Lower leg skin (tissue), 4 donors: ENCODE measurements at places on chromosomes 2 and 18.

DNA sequence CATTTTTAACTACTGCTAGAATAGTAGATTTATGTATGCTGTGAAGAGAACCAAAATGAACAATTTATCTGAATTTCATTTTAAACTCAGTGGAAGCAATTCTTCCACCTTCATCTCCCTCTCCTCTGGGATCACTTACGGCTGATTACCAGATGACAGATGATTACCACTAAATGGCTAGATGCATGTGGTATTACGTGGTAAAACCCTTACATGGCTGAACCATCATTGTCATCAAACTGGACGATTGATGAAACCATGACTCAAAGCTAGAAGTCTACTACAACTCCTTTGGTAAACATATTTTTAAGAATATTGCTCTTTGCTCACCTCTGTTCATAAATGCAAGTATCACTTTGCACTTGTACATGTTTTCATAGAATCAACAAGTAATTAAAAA, 48.5 kb upstream of the DOCK10 start:
- DNase-seq: no peak

DNA sequence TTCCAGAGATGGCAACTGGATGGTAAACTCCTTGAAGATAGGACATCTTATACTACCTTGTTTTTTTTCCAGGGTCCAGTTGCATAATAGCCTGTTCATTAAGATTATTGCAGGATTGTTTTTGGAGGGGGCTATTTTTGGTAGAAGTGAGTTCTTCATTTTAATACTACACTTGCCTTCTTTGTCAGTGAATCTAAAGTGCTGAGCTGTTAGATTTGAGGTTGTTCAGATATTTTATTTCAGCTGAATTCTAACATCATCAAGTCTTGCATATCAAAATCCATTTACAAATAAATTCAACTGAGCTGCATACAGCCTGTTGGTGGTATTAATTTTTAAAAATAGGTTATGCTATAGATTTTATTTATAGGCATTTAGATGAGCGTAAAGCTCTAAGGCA, 72.1 kb downstream of the PLCL1 start:
- no peak for DNase-seq

DNA sequence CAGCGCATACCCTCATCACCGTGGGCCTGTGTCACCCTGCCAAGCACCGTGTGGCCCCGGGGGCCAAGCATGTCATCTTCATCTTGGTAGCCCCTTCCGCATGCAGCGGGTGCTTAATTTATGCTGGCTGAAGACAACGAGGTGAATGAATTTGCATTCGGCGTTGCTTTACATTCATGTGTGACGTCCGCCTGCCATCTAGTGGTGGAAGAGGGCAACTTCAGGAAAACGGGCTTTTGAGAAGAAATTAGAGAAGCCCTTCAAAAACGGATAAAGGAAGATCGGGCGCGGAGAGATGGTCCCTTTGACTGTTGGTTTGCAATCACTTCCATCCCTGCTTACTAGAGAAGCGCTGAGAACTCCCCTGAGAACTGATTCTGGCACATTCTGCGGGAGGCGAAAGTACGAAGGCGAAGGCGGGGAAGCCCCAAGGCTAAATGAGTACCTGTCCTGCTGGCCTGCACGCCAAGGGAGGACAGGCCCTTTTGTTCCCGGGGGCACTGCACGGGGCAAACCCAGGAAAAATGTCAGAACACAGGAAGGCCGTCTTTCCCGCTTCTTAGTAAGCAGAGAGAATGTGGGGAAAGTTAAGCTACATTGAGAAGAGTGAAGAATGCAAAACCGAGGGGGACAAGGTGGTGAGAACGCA, 145.9 kb downstream of the ZNF516 start:
- DNase-seq: peak; percentile 55

DNA sequence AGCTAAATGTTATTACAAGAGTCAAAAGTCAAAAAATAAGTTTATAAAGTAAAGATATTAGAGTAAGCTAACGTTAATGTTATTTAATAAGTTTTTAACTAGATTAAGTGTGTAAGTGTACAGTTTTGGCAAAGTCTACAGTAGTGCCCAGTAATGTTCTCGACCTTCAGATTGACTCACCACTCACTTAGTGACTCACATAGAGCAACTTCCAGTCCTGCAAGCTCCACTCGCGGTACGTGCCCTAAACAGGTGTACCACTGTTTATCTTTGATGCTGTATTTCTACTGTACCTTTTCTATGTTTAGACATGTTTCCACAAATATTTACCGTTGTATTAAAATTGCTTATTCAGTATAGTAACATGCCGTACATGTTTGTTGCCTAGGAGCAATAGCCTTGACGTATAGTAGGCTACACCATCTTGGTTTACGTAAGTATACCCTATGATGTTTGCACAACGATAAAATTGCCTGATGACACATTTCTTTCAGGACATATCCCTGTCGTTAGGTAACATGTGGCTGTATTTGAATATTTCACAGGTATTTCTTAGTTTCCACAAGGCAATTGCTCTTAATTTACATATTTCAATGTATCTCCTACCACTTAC, 1641.9 kb upstream of the PIK3C3 start:
- DNase-seq: no peak

- DNase-seq: no peak
Observed at GRCh38 chr2:70069049-70069448, 18.2 kb upstream of the PCBP1 start.

GRCh38 chr2:239120664-239121063, 272.8 kb downstream of the TWIST2 start:
- no peak for DNase-seq

DNA sequence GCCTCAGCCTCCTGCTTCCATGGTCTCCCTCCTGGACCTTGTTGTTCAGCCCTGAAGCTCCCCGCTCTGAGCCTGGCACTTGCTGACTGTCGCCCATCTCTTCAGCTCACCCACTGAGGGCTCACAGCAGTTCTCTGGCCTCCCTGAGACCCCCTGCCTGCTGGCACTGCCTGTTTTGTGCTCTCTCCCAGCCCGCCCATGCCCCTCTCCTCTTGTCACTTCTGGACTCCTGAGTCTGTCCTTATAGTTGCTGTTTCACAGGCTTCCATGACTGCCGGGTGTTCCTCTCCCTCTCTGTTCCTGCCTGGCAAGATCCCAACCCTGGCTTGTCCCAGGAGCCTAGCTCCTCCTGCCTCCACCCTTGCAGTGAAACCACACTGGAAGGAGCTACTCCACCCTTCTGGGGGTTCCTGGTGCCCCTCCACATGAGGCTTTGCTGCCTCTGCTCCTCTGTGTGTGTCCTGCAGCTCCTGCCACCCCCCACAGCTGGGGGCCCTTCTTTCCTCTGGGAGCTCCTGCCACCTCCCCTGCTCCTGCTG, 110.6 kb downstream of the CEP192 start:
- no peak for DNase-seq

DNA sequence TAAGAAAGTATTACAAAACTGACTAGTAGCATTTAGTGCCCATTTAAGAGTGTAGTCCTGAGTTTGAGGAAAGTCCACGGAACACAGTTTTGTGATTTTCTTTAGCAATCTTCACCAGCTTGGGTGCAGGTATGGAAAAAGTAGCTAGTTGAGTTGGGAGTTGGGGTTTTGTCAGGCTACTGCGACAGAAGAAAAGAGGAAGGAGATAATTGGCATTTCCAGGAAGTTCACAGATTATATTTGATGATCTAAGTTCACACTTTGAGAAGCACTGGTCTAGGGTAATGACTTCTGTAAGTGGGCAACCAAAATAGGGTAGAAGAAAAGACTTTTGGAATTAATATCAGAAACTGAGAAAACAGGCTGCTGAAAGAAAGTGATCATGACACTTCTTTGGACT, 52.1 kb downstream of the VIL1 start:
- no peak for DNase-seq

DNA sequence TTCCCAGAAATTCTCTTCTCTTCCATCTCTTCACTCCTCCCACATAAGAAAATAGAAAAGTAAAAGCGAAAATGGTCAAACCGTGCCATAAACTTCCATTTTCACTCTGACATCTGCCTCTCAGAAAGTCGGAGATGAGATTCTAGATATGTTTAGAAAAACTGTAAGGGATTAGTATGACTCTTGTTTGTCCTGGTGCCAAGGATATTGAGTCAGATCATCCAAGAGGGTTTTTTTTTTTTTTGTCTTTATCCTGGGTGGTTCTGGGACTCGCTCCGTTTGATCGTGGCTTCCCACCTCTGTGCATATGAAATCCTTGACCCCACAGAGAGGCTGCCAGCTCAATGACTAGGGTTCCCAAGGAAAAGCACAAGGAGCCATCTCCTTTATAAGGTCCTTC, 17.3 kb downstream of the EN1 start:
- DNase-seq: no peak

DNA sequence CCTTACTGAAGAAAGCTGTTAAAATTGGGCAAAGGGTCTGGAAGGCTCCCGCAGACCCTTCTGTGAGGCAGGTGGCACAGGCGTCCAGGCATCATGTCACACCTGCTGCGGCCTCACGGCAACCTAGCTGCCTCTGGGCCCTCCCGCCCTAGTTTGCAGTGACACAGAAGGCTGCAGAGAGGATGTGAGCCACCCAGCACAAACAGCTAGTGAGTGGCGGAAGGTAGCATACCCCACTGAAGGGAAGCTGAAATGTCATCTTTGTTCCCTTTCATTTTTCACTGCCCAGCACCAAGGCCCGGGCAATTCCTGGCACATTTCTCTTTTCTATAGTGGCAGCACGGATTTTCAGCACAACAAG, 53.8 kb downstream of the TRAPPC12 start:
- DNase-seq: no peak
